ENCODE measurements at places on chromosomes 3 and 15.

- no peak for DNase-seq
Measured at GRCh38 chr15:80003171-80003570, 32.2 kb upstream of the BCL2A1 start.

DNA sequence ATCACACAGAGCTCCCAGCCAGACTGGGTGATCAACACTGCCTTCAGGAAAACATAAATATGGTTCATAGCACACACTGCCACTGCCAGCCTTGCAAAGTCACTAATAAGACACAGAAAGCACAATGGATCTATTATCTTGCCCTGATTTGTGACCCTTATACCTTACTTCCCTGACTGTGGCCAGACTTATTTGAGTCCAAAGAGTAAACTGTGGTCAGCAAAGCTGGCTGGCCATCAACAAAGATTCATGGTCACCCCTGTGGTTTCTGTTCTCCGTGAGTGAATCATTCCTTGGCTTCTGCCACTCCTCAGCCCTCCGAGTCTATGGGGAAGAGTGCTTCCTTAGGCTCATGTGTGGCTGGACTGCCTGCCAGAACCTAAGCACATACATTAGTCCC is 437.7 kb downstream of the RAP2B start:
- peak; percentile 61 for DNase-seq

- DNase-seq = no peak
Measured at GRCh38 chr3:117566926-117567325, 857.3 kb downstream of the TUSC7 start.

DNA sequence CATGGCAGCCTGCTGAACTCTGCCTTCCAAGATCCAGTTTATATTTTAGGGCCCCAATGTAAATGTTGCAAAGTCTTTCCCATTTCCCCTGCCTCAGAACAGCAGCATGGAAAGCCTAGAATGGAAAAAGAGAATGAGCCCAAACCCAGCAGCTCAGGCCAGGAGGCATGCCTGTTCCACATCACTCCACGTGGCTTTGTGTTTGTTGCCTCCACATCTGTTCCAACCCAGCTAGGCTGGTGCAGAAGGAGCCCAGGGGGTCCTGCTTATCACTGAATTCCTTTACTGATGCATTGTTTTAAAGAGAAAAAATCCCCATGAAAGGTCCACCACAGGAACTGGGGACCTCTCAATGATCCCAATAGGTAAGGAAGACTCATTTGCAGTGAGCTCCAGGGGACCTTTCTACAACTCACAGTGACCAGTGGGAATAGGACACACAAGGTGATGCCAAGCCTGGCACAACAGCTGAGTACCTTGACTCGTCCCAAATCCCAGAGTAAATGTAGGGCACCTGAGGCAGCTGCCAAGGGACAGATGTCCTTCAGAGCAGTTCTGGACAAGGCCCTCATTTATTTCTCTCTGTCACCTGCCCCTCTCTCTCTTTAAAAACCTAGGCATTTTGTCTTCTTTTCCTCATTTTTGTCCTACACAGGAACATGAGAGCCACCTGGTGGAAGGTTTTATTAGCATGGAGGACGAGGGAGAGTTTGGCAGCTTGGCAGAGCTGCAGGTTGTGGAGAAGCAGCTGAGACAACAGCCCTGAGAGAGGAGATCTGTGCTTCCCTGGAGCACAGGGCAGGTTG is 41.7 kb upstream of the ADAMTS17 start:
- DNase-seq = no peak

GRCh38 chr3:113552851-113553250 is 20.5 kb downstream of the SIDT1 start:
- no peak for DNase-seq
